ENCODE measurements at places on chromosomes 1 and 21.

DNA sequence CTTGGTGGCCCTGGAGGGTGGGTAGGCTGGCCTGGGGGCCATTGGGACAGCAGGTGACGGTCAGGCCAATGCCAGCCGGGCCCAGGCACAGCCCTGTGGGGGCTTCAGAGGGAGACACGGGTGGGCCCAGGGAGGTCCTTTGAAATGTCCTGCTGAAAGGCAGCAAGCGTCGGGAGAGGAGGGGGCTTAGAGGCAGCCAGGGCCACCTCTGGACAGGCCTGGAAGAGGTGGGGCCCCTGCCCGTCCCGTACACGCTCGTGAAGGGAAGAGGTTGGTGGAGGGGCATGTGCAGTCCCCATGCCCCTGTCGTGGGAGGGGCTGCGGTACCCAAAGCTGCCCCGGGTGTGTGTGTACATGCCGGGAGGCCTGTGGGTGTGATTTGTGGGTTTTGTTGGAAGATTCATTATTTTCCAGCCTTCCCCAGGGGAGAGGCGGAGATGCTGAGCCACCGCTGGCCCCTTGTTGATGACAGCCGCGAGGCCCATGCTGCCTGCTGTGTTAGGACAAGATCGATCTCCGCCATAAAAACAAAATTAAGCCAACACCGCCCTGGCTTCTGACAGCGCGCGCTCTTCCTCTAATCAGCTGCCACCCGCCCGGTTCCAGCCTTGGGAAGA, 3.4 kb upstream of the PLCH2 start:
- H3K36me3 ChIP-seq: no peaks in the 10 kb centered on the region
- H3K27ac ChIP-seq: no peak overlapping the region
- no peak for DNase-seq
- H3K27me3 ChIP-seq: no peaks in the 10 kb centered on the region
- H3K4me1 ChIP-seq: no peaks in the 10 kb centered on the region

- DNase-seq: no peak
- H3K27ac ChIP-seq: no peak overlapping the region
- H3K27me3 ChIP-seq: no peaks in the 10 kb centered on the region
- H3K4me3 ChIP-seq: no peak overlapping the region
- peaks cover 48% of the 10 kb centered on the region for H3K36me3 ChIP-seq
Observed at GRCh38 chr1:51274676-51275075, 38.6 kb downstream of the RNF11 start.

GRCh38 chr1:25757151-25757845, 42.7 kb upstream of the SELENON start:
- no peak for DNase-seq
- H3K27me3 ChIP-seq: no peaks in the 10 kb centered on the region

- no peak overlapping the region for H3K27ac ChIP-seq
- no peaks in the 10 kb centered on the region for H3K27me3 ChIP-seq
- no peaks in the 10 kb centered on the region for H3K36me3 ChIP-seq
Observed at GRCh38 chr1:206833106-206833680, 32.2 kb upstream of the IL20 start.

DNA sequence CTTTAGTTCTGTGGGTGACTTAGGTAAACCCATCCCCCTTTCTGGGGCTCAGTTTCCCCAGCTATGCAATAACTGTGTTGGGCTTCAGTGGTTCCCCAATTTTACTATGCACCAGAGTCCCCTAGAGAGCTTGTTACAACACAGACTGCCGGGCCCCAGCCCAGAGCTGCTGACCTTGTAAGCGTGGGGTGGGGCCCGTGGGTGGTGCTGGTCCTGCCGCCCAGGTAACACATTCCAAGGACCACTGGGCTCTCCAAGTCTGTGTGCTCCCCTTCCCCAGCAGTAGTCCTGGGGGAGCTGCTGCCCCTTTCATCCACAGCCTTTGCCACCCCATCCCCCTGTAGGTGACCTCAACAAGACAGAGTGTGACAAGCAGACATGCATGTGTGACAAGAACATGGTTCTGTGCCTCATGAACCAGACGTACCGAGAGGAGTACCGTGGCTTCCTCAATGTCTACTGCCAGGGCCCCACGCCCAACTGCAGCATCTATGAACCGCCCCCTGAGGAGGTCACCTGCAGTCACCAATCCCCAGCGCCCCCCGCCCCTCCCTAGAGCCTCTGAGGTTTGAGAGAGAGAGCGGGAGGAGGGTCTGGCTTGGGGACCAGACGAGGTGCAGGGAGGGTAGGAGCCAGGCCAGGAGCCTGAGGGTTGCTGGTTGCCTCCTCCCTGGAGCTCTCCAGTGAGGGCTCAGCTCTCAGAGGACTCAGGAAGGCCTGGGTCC, 8.9 kb downstream of the PLA2G2F start:
- no peaks in the 10 kb centered on the region for H3K4me1 ChIP-seq
- no peaks in the 10 kb centered on the region for H3K36me3 ChIP-seq
- H3K27me3 ChIP-seq: no peaks in the 10 kb centered on the region
- no peak overlapping the region for H3K4me3 ChIP-seq
- DNase-seq: peak; percentile 48

GRCh38 chr21:42500736-42501135, 4.7 kb upstream of the RSPH1 start:
- DNase-seq: no peak
- no peaks in the 10 kb centered on the region for H3K27me3 ChIP-seq
- peaks cover 4% of the 10 kb centered on the region for H3K4me1 ChIP-seq
- no peak overlapping the region for H3K27ac ChIP-seq
- H3K36me3 ChIP-seq: no peaks in the 10 kb centered on the region
- no peak overlapping the region for H3K4me3 ChIP-seq

GRCh38 chr1:111399792-111400610, 27.5 kb downstream of the OVGP1 start:
- H3K27me3 ChIP-seq: peaks cover 5% of the 10 kb centered on the region
- H3K36me3 ChIP-seq: no peaks in the 10 kb centered on the region
- DNase-seq: no peak
- H3K27ac ChIP-seq: no peak overlapping the region
- no peaks in the 10 kb centered on the region for H3K4me1 ChIP-seq
- no peak overlapping the region for H3K4me3 ChIP-seq

- H3K4me1 ChIP-seq: no peaks in the 10 kb centered on the region
- H3K36me3 ChIP-seq: no peaks in the 10 kb centered on the region
- no peaks in the 10 kb centered on the region for H3K27me3 ChIP-seq
- no peak for DNase-seq
- H3K27ac ChIP-seq: no peak overlapping the region
Observed at GRCh38 chr1:34057347-34058130, 107.5 kb downstream of the CSMD2 start.

- no peaks in the 10 kb centered on the region for H3K4me1 ChIP-seq
- H3K27ac ChIP-seq: no peak overlapping the region
Observed at GRCh38 chr1:67514300-67514699, 84.1 kb upstream of the SERBP1 start.

- no peak for DNase-seq
- H3K4me1 ChIP-seq: no peaks in the 10 kb centered on the region
- H3K27me3 ChIP-seq: no peaks in the 10 kb centered on the region
- H3K4me3 ChIP-seq: no peak overlapping the region
- H3K36me3 ChIP-seq: no peaks in the 10 kb centered on the region
- H3K27ac ChIP-seq: no peak overlapping the region
Observed at GRCh38 chr1:159652506-159652905, 61.9 kb downstream of the CRP start.

DNA sequence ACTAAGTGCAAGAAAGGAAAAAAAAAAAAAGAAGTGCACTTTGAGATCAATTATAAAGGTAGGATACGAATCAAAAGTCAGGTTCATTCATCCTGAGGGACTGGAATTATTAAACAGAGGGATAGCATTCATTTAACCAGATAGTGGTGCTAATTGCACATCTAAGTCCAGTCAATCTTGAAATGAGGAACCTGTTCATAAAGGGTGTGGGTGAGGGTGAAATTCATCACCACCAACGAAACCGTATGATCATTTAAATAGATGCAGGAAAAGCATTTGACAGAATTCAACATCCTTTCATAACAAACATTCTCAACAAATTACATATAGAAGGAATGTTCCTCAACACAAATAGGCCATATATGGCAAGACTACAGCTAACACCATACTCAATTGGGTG, 5.6 kb downstream of the CTSS start:
- no peak overlapping the region for H3K4me3 ChIP-seq
- no peak for DNase-seq
- H3K36me3 ChIP-seq: no peaks in the 10 kb centered on the region
- peaks cover 10% of the 10 kb centered on the region for H3K4me1 ChIP-seq
- H3K27me3 ChIP-seq: no peaks in the 10 kb centered on the region

- H3K4me1 ChIP-seq: no peaks in the 10 kb centered on the region
- H3K27me3 ChIP-seq: no peaks in the 10 kb centered on the region
- DNase-seq: no peak
- no peak overlapping the region for H3K27ac ChIP-seq
- H3K4me3 ChIP-seq: no peak overlapping the region
Observed at GRCh38 chr21:32312976-32313375, 14.3 kb downstream of the MRAP start.

Measured in RWPE2 (cell line).